Stimulated activated CD4-positive, alpha-beta T cell treated with anti-CD3 and anti-CD28 coated beads, Interleukin-12 subunit alpha, Interleukin-12 subunit beta, amount 100 ng/mL, for 48 hours (primary cell): ENCODE measurements at places on chromosomes 2 and 18.

GRCh38 chr18:75109319-75109691, 99.6 kb downstream of the PTGR3 start:
- DNase-seq, result no peak

DNA sequence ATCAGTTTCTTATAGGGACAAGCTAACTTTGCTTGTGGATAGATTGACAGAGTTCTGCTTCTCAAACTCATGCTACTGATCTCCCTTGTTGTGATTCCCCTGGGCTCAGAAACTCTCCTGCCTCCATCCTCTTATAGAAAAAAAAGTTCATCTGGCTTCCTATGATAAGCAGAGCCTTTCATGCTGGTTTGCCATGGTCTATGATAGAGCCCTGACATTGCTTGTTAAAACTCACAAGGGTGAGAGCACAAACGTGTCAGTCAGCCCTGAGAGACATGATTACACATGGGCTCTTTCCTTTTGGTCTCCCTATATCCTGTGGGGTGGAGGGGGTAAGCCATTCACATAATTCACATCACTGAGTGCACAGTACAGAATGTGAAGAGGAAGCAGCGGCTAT, 121.8 kb downstream of the TDRD15 start:
- no peak for DNase-seq

GRCh38 chr2:238025741-238026360, 35.0 kb upstream of the SCLY start:
- DNase-seq, result no peak

- no peak for DNase-seq
Measured at GRCh38 chr2:194870974-194871535, 786.0 kb upstream of the SLC39A10 start.

DNA sequence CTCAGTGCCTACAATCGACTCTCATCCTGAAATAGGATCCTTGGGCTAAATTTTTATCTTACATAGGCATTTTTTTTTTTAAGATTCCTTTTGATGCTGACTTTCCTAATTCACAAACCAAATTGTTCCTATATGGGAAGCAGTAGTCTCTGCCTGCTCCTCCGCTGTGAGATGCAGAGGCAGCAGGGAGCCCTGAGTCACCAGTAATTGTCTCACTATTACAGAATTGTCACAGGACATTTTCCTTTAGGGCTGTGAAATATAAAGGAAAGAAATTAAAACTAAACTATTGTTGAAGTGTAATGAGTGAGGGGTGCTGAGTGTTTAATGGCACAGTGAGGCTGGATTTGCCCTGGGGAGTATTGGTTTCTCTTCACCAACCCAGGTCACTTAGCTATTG, 63.8 kb downstream of the MYO3B start:
- DNase-seq, result no peak

- DNase-seq, result no peak
Measured at GRCh38 chr2:237702441-237703391, 75.3 kb downstream of the LRRFIP1 start.

DNA sequence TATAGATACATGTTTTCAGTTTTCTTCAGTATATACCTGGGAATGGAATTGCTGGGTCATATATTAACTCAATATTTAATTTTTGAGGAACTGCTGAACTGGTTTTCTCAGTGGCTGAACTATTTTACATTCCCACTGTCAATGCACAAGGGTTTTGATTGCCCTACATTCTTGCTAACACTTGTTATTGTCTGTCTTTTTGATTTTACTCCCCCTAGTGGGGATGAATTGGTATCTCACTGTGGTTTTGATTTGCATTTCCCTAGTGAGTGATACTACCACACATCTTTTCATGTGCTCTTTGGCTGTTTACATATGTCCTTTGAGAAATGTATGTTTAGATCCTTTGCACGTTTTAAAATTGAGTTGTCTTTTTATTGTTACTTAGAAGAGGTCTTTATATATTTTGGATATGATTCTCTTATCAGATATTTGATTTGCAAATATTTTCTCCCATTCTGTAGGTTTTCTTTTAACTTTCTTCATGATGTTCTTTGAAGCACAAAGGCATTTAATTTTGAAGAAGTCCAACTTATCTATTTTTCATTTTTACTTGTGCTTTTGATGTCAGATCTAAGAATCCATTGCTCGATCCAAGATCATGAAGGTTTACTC, 36.2 kb downstream of the ASB1 start:
- no peak for DNase-seq

DNA sequence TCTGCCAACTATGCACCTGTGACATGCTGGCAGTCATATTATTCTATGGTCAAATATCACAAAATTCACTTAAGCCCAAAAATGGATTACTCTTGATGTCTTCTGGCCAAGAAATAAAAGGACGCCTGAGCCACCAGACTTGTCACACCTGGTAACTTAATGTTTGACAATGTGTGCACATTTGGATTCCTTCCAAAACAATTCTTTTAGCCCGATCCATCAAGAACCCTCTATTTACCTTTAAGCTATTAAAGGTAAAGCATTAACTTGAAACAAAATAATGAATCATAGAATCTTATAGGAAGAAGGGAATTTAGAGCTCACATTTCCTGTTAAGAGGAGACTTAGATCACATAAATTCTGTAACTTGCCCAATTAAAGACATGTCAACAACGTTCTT, 46.5 kb upstream of the NFU1 start:
- no peak for DNase-seq
